ENCODE measurements at places on chromosomes 5 and 9. TPM values are rescaled to one million over a fixed set of nuclear protein-coding genes. Genes with fewer than 3 reads are reported as not detected.

The CCDC180 gene
- total RNA-seq: 2.7 TPM

The NME5 gene
- total RNA-seq: 3.0 TPM

The FBN2 gene
- 0.76 TPM for total RNA-seq

The RAB3C gene
- not detected for total RNA-seq

The SMIM33 gene
- not detected for total RNA-seq

The TNFSF8 gene
- 0.21 TPM for total RNA-seq

The GRXCR2 gene
- total RNA-seq: not detected

The BTNL8 gene
- 0.19 TPM for total RNA-seq

DNA sequence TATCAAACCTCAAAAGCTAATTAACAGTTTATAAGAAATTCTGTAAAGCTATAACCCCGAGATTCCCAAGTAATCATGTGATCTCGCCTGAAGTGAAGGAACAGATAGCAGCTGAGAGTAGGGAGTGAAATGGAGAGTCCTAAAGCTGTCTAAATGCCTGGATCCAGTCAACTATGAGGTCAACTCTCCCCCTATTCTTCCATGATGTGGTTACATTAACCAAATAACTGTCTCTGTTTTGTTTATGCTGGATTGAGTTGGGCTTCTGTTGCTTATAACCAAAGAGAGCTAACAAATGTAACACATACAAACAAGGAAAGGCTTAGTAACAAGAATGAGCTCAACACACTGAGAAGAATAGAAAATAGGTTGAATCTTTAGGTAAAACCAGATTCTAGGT is 41.6 kb downstream of the GKAP1 start:
- no peak for DNase-seq

GRCh38 chr5:149344151-149344550 is 1.1 kb upstream of the GRPEL2 start:
- DNase-seq: no peak

GRCh38 chr9:75001719-75002421 is 26.2 kb downstream of the CARNMT1 start:
- DNase-seq: no peak

DNA sequence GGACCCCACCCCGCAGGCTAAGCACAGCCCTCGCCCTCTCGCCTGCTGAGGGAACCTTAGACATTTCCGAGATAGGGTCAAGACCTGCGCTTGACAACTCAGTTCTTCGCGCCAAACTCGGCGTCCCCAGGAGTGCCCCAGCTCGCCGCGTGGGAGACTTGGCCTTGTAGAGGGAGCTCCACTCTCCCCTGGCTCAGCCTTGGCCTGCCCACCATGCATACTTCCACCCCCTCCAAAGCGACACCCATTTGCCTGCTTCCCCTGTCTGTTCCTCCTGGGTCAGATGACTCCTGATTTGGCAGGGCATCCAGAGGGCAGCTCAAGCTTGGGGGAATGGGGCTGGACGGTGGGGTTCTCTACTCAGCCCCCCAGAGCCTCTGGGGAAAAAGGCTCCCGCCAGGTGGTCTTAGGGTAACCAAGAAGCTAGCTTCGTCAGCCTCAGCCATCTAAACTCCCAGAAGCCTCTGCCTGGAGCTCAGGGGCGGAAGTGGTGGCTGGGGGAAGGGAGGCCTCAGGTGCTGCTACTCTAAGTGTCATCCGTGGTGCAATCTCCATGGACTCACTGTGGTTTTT is 560 bp downstream of the DOCK2 start:
- DNase-seq: no peak

DNA sequence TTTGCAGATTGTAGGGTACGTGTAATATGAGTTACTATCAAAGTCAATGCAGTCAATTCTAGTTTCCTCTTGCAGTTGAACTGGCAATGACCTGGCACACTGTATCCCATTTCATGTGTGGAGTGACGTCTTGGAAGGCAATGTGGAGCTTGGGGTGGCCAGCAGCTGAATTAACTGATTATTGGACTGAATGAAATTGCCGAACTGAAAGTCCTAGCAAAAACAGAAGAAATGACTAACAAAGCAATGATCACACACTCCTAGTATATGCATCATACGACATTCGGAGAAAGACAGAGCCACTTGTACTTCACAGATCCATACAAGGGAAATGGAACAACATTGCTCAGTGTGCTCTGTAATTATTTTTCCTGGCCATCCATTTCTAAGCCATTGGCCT is 259.1 kb upstream of the DAPK1 start:
- no peak for DNase-seq

DNA sequence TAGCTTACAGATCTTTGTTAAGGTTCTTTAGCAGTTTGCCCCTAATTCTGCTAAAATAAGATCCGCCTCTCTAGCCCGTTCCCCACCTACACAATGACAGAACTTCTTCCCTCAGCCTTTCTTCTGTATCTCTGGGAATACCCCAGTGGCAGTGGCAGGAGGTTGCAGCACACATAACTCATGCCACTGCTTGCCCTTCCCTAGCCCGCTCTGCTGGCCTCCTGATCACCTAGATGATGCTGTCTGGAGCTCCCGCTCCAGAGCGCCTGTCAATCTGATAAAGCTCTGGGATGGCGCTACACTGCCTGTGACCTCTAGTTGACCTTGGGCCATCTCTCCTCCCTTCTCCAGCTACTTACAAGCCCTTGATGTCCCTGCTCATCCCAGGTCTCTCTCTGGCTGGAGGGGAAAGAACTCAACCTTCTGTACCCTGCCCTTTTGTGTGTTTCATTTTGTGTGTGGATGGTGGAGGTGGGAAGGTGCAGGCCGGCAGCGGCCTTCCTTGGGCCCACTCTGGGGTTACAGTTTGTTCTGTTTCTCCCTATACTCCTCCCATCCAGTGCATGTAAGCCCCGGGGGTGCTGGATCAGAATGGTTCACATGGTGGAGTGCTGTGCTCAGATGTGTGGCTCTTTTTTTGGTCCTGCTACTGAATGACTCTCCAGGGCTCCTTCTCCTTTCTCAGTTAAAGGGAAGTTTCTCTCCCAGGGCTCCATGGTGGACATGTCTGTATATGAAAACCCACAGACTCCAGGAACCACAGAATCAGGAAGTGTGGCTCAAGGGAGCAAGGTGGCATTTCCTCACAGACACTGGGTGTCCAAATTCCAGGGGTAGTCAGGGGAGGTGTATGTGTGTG is 29.1 kb downstream of the MTX3 start:
- no peak for DNase-seq

DNA sequence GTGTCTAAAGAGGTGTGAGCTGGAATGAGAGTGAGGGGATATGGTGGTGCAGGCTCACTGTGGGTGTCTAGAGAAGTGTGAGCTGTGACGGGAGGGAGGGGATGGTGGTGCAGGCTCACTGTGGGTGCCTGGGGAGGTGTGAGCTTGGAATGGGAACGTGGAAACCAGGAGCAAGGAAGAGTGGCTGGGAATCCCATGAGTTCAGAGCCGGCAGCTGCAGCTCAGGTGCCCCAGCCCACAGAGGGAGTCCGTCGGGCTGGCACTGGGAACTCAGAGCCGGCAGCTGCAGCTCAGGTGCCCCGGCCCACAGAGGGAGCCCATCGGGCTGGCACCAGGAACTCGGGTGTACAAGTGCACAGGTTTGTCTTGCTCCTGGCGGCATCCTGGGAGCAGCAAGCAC is 45.6 kb downstream of the IRX2 start:
- DNase-seq: no peak

GRCh38 chr9:130276121-130276520 is 10.6 kb downstream of the HMCN2 start:
- DNase-seq: no peak

- DNase-seq: no peak
Observed at GRCh38 chr5:158499075-158499891, 600.4 kb downstream of the EBF1 start.

DNA sequence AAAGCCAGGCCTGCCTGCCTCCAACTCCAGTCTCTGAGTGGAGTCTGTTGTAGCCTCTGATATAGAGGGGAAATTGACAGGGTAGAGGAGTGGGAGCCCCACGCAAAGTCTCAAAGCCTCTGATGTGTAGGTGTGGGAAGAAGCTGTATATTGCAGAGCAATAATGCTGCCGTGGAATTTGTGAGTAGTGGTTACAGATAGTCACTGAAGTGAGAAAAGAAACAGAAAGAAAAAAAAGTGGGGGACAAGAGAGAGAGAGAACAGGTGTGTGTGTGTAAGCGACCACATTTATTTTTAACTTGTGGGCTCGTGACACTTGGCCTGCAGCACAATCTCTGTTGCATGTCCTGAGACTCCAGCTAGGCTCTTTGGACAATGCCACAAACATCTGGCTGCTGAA is 227.8 kb downstream of the NSG2 start:
- DNase-seq: no peak

- DNase-seq: no peak
Observed at GRCh38 chr9:124503713-124504529, 3.3 kb downstream of the NR5A1 start.

- DNase-seq: no peak
Observed at GRCh38 chr9:34262971-34263370, 66.1 kb downstream of the KIF24 start.

Measured in esophagus squamous epithelium (tissue), 5 donors.